ACHN (cell line): ENCODE measurements at places on chromosomes 2 and 18.

- no peak for DNase-seq
Measured at GRCh38 chr2:2806711-2807110, 475.6 kb upstream of the MYT1L start.

DNA sequence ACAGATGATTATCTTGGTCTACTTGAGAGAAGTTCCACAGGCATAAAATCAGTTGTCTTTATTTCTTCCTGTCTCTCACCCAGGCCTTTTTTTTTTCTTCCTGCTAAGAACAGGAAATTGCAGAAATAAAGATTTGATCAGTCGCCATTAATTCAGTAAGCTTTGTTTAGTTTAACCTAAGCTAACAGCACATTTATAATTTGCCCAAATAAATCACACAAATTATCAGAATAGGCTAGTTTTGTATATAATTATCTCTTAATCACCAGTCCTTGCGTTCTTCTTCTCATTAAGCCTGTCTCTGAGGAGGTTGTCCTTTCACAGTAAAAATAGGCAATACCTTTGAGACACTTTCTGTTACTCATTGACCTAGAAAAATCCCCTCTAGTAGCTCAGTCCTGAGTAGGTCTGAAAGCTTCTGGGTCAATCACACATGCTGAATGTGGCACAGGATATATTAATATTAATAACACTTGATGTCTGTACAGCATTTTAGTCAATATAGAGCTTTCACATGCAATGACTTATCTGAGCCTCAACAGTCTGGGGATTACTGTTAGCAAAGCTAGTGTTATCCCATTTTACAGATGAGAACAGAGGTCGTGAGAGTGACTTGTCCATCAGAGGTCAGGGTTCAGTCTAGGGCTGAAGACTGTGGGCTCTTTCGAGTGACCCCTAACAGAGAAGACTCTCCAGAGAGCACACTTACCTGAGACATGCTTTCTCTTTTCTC is 11.2 kb upstream of the STK17B start:
- no peak for DNase-seq

DNA sequence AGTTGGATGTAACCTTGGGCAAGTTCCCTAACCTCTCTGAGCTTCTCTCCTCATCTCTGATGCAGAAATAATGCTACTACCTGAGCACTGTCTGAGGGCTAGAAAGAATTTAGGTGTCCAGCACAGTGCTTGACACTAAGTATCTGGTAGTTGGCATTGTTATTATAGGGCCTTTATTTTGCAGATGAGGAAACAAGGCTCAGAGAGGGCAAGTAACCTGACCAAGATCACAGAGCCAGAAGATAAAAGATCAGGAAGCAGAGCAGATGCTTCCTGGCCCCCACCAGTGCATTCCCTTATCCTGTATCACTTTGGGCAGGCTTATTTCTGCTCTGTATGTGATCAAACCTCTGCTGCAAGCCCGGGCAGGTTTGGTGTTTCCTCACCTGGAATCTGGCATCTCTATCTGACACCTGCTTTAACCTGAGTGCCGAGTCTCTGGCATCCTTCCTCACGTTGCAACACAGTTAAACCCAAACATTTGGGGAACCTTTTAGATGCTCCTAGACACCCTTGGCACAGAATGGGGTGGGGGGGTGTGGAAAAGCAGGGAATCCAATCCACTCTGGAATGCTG is 69.9 kb downstream of the PLB1 start:
- DNase-seq, result no peak

DNA sequence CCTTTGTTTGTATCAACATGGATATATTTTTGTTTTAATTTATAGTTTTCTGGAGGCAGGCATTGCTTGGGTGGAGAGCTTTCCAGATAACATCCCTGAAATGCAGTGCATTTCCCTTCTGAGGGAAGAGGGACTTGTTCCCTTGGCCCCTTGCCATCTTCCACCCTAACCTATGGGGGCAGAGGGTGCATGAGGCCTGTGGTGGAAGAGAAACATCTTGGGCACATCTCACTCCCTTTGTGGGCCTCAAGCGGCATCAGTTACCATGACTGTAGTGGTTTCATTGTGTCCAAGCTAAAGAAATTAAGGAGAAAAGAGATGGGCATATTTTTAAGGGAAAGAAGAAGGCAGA is 5.3 kb upstream of the RPL37A start:
- DNase-seq, result no peak

GRCh38 chr2:232490221-232491138 is 2.8 kb upstream of the ECEL1 start:
- no peak for DNase-seq

GRCh38 chr2:67790622-67791021 is 272.2 kb downstream of the C1D start:
- DNase-seq, result no peak

DNA sequence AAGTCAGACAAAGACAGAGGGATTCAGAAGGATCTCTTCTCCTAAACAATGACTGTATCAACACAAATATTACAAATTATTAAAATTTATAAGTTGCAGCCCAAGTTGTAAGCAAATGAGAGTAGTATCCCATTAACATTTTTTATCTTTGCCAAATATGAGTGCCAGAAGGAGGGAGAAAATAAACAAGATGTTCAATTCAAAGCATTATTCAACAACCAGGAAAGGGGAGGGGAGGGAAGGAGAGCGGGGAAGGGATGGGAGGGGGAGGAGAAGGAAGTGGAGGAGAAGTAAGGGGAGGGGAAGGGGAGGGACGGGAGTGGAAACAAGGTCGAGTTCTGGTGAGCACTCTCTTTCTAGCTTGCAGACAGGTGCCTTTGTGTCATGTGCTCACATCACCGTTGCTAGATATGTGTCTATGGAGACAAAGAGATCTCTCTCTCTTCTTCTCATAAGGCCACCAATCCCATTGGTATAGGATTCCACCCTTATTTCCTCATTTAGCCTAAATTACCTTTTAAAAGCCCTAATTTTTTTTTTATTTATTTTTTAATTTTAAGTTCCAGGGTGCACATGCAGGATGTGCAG is 679.6 kb upstream of the CHAC2 start:
- DNase-seq, result no peak

DNA sequence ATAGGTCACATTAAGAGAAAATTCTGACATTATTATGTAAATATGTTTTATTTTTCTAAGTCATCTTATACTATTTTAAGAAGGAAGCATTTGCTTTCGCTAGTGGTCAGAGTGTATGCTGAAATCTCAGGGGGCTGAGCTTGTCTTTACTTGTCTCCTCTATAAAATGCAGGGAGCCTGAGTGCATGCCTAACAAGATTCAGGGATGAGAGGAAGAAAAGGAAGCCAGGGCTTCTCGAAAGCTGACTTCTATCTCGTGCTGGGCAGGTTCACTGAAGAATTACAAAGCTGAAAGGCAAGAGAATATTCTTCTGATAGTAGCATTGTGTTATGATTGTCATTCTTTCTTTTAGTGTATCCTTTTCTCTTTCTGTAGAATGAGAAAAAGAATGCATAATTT is 467.4 kb downstream of the SOX11 start:
- no peak for DNase-seq

DNA sequence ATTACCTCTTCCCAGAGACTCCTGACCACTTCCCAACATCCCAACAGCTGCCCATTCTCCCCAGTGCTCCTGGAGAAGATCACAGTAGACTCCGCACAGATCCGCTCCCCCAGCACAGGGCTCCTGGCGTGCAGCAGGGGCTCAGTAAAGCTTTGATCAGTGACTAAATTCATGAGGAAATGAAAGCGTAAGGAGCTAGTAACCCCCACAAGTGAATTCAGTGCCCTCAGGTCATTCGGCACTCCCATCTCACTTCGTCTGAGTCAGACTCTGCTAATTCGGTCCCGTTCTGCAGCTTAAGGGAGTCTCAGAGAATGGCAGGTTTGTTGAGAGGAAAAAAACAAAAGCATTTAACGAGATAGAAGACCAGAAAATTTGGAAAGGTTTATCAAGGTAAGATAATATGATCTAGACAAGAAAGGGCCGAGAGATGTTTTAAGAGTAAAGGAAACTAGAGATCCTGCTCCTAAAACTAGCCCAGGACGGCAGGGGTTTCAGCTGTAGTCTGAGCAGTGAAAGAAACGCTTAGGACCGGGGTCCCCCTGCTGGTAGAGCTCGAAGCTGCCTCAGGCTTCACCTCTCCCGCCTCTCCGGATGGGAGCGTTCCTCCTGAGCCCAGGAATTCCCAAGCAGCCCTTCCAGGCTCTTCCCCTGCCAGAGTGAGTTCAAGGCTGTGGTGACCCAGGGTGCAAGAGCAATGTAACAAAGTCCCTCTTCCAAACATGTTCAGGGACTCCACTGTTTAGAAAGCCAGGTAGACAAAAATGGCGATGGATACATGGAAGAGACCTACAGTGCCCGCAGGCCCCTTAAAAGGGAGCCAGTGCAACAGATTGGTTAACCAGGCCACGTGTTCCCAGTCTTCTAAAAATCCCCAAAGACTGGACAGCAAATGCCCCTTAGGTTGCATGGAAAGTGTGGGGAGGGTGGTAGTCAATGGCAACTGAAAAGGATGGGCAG is 127.3 kb downstream of the DNER start:
- DNase-seq, result peak; percentile 79

- peak; percentile 13 for DNase-seq
Measured at GRCh38 chr2:188675391-188676009, 298.7 kb upstream of the COL3A1 start.

DNA sequence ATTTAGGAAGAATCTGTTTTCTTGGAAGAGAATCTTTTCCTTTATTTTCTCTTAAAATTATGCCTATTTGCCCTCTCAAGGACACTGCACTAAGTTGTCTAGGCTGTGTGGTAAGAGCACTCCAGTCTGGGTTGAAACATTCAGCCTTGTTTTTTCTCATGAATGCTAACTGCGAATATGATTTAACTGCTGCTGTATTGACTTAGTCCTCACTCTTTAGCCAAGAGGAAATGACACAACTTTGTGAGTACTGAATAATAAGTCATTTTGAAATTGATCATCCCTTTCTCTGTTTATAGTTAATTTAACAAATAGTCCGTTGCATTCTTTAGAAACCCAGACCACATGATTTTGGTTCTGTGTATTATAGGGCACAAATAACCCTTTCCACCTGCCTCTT is 4.5 kb upstream of the RND3 start:
- DNase-seq, result no peak
